ENCODE measurements at places on chromosomes 4 and X. TPM values are rescaled to one million over a fixed set of nuclear protein-coding genes. Genes with fewer than 3 reads are reported as not detected.

GATA1 gene
- 0.32 TPM for total RNA-seq

HSFX4 gene
- total RNA-seq = not detected

MSX1 gene
- total RNA-seq = 0.48 TPM

TAF7L gene
- total RNA-seq = 0.41 TPM

Measured in mucosa of descending colon (tissue), 3 donors.